ENCODE measurements at places on chromosomes 7 and 10.

GRCh38 chr7:95316588-95316987 lies 7.7 kb downstream of the PON1 start:
- DNase-seq, result no peak

DNA sequence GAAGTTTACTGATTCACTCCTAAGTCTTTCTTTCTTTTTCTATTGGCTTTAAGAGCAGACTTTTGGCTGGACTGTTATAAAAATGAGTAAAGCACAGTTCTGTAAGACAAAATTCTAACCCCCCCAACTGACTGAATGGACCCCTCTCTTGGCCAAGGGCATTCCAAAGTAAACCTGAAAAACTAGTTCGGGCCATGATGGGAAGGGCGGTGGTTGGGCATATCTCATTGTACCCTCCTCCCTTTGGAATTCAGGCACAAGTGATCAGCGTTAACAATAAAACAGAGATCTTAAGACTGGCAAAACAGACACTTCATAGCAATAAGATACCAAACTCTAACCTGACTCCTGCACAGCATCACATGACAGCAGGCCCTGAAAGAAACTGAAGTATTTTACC lies 6.1 kb upstream of the KIF20B start:
- DNase-seq, result no peak

GRCh38 chr10:127315888-127316287 lies 119.5 kb upstream of the INSYN2A start:
- no peak for DNase-seq

GRCh38 chr7:156735851-156736250 lies 95.3 kb downstream of the RNF32 start:
- DNase-seq, result no peak
